MV-4-11 (cell line): ENCODE measurements at places on chromosomes 12 and 14.

DNA sequence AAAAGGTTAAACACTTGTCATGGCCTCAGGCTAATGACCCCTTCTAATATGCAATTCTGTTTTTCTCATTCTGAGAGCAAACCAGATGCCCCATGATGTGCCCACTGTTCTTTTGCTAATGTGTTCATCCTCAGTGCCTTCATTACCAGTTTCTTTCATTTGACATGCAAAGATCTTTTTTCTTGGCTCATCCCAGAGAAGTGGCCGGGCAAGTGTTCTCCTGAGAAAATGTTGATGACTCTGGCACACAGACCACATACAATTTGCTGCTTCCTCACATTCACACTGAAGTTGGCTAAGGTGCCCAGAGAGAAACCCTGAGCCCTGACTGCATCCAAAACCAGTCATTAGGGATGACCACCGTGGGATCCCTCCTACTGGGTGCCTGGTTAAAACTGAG is 833.3 kb downstream of the DIO2 start:
- no peak for DNase-seq

DNA sequence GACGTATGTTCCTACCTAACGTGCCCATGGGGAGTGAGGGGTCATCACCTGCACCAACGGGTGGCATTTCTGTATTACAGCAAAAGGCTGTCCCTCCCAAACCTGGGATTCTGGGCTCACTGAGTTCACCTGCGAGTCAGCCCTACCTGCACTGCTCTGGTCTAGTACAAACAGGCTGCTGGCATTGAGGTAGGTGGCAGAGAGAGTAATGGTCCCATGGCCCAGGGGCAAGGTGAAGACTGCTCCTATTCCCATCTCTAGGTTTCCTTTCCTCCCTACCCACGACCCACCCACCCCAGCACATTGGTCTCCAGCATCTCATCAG is 421 bp downstream of the SUOX start:
- DNase-seq, result no peak

GRCh38 chr12:99783421-99783820 is 135.9 kb downstream of the GARIN6 start:
- no peak for DNase-seq

- no peak for DNase-seq
Measured at GRCh38 chr12:53754633-53755264, 3.0 kb upstream of the CISTR start.

DNA sequence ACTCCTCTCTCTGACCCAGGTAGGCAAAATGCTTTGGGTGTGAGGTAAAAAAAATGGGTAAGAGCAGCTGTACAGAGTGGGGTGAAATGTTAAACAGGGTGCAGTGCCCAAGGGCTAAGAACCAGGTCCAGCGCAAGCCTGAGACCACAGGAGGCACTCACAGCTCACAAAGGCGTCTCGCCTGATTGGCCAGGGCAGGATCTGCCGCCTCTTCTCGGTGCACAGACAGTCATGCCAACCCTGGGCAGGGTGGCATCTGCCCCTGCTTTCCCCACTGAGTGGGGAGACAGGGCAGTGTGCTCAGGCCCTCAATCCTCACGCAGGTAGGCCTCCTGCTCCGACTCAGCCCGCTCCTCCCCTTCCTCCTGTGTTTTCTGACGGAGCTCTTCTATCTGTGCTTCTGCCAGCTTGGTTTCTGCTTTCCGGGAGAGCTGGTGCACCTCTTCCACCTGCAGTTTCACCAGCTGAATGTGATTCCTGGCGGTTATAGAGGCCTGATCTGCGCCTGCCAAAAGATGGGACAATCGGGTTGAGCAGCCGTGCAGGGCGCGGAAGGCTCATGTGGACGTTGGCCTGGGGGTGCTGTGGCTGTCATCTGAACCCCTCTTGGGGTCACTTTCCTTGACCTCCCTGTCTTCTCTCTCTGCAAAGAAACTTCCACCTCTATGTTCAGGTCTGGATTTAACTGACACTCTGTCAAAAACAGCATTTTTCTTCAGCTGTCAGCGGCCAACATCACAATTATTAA is 4.7 kb downstream of the B3GNT4 start:
- no peak for DNase-seq

DNA sequence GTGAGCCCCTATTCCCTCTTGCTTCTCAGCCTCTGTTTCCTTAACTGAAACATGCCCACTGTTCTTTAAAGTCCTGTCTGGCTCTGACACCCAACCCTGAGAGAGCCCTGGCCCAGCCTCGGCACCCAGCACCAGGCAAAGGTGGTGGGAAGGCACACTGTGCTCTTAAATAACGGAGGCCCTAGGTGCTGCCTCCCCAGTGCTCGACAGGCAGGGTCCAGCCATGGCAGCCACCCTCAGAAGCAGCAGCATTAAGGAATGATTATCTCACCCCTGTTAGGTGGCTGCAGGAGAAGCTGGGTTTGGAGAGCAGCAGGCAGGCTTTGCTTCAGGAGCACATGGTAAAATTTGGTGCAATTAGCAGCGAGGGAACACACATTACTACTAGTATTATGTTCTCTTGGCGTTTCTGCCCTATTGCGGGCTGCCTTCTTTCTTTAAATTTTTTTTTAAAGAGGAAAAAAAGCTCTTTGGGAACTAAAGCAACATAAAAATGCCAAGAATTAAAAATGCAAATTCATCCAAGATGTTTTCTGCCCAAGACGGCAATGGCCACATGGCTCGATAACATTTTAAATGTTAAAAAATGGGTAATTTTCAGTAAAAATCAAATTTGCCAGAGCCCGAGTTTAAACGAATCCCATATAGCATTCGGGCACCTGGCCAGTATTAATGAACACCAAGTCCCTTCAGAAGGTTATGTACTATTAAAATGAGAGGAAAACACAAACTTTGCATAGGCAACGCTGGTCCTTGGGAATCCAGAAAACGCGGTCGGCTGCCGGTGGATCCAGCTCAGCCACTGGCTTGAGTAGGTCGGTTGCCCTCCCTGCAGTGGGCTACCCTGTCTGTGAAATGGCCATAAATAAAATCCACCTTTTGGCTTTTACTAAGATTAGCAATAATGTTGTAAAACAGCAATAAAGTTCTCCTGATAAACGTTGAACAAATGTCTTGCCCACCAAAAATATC is 152.2 kb downstream of the BCL11B start:
- no peak for DNase-seq

- DNase-seq, result no peak
Measured at GRCh38 chr12:19042221-19042620, 87.3 kb upstream of the PLEKHA5 start.

DNA sequence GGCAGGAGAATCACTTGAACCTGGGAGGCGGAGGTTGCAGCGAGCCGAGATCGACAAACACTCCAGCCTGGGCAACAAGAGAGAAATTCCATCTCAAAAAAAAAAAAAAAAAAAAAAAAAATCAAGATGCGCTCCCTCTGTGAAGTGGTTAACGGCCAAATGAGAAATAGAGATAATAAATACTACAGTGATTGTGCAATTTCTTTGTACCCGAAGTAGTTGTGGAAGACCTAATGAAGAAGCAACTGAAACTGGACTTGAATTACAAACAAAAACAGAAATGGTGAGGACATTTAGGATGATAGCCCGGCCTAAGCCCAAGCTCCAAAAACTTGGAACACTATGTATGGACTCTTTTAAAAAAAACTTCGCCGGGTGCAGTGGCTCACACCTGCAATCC is 44.2 kb upstream of the CDK17 start:
- no peak for DNase-seq

DNA sequence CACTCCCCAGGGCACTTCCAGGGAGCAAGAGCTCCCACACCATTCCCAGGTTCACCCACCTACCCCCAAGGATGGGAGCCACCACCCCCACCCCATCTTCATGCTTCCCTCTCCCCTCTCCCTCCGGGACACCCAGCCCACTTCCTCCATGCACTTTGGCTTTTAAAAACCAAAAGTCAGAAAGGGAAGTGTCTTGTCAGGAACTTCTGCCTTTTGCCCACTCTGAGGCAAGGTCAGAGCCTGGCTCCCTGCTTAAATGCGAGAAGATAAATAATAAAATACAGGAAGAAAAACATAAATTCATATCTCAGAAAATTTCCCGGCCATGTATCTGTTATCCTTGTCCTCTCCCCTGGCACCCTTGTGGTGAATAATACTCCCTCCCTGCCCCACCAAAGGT is 81.6 kb downstream of the PTGER2 start:
- DNase-seq, result peak; percentile 82

- peak; percentile 71 for DNase-seq
Measured at GRCh38 chr12:94266796-94267536, 118.6 kb downstream of the PLXNC1 start.

GRCh38 chr12:39239490-39240486 is 203.1 kb downstream of the KIF21A start:
- no peak for DNase-seq

- DNase-seq, result peak; percentile 49
Measured at GRCh38 chr14:30521899-30522736, 36.8 kb upstream of the G2E3 start.

GRCh38 chr14:104885973-104886689 is 21.1 kb downstream of the CEP170B start:
- DNase-seq, result no peak

GRCh38 chr12:121949648-121950397 is 31.4 kb downstream of the CFAP251 start:
- DNase-seq, result no peak

- DNase-seq, result no peak
Measured at GRCh38 chr12:12367482-12367998, 10.7 kb downstream of the BORCS5 start.

- DNase-seq, result no peak
Measured at GRCh38 chr12:8577879-8578278, 34.8 kb downstream of the AICDA start.

GRCh38 chr12:88420457-88420856 is 159.8 kb downstream of the KITLG start:
- DNase-seq, result peak; percentile 31

DNA sequence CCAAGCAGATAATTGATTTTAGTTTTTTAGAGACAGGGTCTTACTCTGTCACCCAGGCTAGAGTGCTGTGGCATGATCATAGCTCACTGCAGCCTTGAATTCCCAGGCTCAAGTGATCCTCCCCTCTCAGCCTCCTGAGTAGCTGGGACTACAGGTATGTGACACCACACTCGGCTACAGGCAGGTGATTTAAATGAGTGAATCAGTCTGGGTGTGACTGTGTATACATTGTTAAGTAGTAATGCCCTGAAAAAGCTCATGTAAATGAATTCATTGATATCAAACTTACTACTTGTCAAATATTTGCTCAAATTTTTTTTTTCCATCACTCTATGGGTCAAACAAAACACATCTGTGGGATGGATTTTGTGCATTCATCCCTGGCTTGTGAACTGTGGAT is 6.3 kb upstream of the USP44 start:
- DNase-seq, result no peak

DNA sequence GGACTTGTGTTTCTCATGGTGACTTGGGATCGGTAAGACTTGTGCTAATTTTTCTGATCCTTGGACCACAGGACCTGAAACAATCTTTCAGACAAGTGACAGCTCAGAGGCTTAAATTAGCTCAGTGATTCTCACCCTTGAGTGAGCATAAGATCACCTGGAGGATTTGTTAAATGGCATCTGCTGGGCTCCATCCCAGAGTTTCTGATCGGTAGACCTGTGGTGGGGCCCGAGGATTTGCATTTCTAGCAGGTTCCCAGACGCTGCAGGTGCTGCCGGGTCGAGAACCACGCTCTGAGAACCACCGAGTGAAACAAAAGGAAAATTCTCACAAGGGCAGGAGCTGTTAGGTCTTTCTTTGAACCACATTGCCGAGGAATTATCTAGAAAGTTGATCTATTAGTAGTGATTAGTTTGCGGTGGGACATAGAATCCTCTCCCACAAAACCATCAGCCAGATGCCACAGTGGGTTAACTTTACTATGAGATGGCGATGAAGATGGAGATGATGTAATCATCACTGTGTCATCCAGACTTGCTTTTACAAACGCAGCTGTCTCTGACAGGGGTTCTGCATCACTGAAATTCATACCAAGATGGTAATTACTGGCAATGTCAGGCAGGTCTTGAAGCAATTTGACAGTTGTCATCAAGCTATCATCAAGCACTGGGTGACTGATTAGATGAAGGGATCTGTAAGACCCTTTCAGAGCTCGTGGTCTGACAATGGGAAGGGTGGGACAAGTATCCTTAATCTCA is 184.0 kb downstream of the AACS start:
- no peak for DNase-seq

DNA sequence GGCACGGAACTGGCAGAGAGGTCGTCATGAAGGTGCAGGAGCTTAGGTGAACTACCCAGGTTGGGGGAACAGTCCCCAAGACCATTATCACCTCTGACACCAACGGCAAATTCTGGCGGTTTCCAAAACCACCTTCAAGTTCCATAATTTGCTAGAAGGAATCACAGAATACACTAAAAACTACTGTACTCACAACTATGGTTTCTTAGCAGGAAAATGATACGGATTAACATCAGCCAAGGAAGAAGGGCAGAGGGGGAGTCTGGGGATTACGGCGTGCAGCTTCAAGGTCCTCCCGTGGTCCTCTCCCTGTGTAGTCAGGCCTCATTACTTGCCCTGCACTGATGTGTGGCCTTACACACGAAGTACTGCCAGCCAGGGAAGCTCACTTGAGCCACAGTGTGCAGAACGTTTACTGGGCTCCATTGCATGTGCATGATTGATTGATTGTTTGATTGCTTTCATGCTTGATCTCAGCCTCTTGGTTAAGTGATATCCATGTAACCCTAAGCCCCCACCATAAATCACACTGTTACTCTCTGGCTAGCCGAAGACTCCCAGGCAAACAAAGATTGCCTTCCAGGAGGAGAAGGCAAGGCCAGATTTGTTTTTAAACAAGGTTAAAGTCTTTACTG is 837 bp upstream of the STX2 start:
- DNase-seq, result no peak

- DNase-seq, result no peak
Measured at GRCh38 chr14:99473458-99473857, 7.2 kb downstream of the SETD3 start.
